HCT116 (cell line): ENCODE measurements at places on chromosomes 1 and 21. TPM values are rescaled to one million over a fixed set of nuclear protein-coding genes. Genes with fewer than 3 reads are reported as not detected.

GRCh38 chr1:113479713-113480676 is 89.7 kb downstream of the MAGI3 start:
- no peak overlapping the region for H3K27ac ChIP-seq
- no peaks in the 10 kb centered on the region for H3K4me1 ChIP-seq
- no peaks in the 10 kb centered on the region for H3K27me3 ChIP-seq
- no peaks in the 10 kb centered on the region for H3K36me3 ChIP-seq

GRCh38 chr21:31011412-31011811 is 26.9 kb downstream of the KRTAP19-8 start:
- no peaks in the 10 kb centered on the region for H3K36me3 ChIP-seq
- H3K4me3 ChIP-seq, result no peak overlapping the region
- H3K27me3 ChIP-seq, result no peaks in the 10 kb centered on the region
- no peak for DNase-seq
- H3K4me1 ChIP-seq, result no peaks in the 10 kb centered on the region
- H3K27ac ChIP-seq, result no peak overlapping the region

GRCh38 chr1:184422490-184423233 is 35.8 kb downstream of the C1orf21 start:
- H3K36me3 ChIP-seq, result no peaks in the 10 kb centered on the region
- no peak for DNase-seq
- no peaks in the 10 kb centered on the region for H3K4me1 ChIP-seq
- no peaks in the 10 kb centered on the region for H3K27me3 ChIP-seq

- DNase-seq, result no peak
Measured at GRCh38 chr1:206757524-206758266, 12.9 kb upstream of the IL19 start.

DNA sequence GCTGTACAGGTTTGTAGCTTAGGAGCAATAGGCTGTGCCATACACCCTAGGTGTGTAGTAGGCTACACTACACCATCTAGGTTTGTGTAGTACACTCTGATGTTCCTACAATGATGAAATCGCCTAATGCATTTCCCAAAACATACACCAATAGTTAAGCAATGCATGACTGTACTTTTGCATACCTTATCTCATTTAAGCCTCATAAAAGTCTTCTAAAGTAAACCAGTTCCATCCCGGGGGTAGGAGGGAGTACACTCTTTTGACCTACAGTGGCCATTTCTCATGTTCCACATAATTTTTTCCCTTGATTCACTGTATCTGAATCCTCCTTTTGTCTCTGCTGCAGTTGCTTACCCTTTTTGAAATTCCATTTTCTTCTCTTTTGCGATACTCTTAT is 12.2 kb downstream of the TRMT13 start:
- H3K4me1 ChIP-seq, result no peaks in the 10 kb centered on the region
- H3K4me3 ChIP-seq, result no peak overlapping the region
- H3K27me3 ChIP-seq, result no peaks in the 10 kb centered on the region
- peaks cover 30% of the 10 kb centered on the region for H3K36me3 ChIP-seq
- DNase-seq, result no peak

The EXTL1 gene
- 0.15 TPM for total RNA-seq

The CFAP57 gene
- total RNA-seq, result 0.49 TPM

The PCP4 gene
- total RNA-seq, result not detected

The MNDA gene
- not detected for total RNA-seq
